ENCODE measurements at places on chromosomes 16 and 17.

DNA sequence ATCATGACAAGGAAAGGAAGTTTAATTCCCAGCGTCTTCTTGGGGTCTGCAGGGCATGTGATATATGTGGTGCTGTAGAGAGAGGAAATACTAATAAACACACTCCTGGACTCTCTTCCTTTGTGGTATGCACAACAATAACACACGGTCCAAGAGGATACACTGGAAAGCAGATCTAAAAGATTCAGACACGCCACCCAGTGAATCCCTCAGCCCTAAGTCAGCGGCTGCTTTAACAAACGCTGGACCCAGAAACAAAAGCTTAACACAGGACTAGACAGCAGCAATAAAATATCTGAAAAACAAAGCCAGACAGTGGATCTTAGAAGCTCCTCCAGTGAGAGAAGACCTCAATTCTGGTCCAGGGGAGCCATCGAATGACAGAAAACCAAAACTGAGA is 13.1 kb downstream of the CFAP20 start:
- DNase-seq, result no peak

DNA sequence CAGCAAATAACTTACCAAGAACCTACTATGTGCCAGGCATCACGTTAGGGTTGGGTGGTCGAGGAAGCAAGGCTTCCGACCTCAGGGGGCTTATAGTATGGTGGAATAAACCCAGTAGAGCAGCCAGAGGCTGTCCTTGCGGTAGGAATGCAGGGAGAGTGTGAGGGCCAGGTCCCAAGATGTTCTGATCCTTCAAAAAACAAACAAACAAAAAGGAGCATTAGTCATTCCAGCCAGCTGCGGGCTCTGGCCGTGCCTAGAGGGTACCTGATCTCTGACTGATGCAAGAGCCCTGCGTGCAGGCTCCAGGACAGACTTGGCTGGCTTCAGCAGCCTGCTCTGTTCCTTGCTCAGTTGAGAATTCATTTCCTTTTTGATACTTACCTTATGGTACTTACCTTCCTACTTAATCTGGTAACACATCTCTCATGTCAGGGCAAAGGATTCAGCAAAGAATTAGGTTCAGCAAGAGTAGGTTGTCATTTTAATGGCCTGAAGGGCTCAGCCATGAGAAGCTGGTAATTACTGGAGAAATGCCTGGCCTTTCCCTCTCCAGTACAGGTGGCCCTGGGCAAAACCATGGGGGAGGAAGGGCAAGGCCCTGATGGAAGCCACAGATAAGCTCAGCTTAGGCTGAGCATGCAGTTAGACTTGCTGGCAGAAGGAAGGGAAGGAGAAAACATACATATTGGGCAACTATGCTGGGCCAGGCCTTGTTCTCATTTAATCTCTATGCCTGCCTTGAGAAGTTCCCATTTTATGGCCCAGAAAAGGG is 18.4 kb downstream of the CYB5D2 start:
- no peak for DNase-seq

DNA sequence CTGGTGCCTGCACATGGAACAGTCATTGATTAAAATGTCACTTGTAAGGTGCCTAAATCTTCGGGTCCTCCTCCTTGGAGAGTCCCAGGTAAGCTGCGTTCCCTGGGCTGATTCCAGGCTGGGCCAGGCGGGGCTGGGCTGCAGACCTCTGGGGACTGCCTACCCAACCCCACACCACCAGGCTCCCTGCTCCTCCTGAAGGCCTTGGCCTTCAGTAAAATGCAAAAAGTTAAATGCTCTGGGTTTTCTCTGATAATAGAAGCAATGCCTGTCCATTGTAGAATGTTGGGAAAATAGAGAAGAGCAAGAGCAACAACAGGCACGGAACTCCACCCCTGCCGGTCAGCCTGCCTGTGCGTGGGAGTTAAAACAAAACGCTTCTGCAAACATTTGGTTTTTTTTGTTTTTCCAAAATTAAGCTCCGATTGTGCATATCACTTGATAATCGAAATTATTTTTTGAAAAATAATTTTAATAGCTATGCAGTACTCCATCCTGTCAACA is 363.9 kb downstream of the SEC14L1 start:
- DNase-seq, result no peak

DNA sequence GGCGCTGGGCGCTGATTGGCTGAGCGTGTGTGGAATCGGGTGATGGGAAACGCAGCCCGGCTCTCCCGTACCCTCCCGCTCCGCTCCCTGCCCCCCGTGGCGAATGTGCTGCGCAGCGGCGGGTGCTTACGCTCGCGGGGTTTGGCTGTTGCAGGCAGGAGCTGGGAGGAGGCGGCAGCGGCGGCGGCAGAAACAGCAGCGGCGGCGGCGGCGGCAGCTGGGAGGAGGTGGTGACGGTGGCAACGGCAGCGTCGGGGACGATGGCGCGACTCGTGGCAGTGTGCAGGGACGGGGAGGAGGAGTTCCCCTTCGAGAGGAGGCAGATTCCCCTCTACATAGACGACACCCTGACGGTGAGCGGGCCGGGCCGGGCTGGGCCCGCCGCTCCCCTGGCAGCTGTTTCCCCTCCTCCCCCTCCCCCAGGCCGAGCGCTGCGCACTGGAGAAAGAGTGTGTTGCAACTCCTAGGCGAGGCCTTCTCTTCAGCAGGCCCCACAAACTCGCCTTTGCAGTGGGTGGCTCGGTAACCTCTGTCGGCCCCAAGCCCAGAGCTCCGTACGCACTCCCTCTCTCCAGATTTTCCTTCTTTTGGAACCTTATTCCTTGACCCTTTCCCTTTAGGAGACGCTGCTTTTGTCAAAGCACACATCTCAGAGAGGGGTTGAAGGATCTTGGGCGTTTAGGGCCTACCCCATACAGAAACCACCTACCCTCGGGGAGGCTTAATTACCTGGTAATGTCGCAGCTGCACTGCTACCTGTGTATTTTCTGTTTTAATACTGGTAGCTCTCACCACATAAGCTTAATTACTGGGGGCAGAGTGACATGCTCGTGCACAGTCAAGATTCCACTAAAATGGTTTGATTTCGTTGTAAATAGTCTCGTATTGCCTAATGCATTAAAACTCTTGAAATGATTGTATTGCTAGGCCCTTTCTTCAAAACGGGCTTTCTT is 1.0 kb downstream of the GGNBP2 start:
- peak; percentile 58 for DNase-seq

DNA sequence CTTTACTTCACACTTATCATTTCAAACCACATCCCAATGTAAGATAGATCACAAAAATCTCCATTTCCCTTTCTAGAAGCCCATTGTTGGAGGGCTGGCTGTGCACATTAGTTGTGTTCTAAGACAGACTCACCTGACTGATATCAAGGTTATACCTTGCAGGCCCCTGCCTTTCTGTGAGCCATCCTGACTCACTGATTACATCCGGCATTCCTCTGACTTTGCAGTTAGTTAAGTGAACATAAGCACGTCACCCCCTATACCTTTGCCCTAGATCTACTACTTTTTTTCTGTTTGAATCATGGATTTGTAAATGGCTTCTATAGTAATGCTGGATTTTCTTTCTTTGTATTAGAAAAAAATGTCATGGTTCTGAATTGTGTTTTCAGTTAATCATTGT is 78.3 kb downstream of the TANGO6 start:
- no peak for DNase-seq

DNA sequence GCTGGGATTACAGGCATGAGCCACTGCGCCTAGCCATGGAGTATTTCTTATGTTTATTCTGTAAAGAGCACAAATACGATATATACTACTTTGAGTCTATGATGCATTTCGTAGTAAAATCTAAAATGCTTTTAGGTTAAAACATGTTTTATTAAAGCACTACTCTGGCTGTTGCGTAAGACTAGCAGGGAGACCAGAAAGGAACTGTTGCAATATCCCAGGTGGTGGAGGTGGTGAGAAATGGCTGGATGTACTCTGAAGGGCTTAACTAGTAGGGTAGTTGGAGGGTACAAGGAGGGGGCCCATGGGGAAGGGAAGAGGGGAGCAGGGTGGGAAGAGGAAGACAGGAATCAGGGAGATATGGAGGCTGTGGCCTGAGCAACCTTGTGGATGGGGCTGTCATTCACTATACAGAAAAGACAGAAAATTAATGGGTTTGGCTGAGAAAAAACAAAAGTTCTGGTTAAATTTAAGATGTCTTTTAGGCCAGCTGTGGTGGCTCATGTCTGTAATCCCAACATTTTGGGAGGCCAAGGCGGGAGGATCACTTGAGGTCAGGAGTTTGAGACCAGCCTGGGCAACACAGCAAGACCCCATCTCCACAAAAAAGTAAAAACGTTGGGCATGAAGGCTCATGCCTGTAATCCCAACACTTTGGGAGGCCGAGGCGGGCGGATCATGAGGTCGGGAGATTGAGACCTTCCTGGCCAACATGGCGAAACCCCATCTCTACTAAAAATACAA is 35.8 kb downstream of the ST3GAL2 start:
- no peak for DNase-seq

DNA sequence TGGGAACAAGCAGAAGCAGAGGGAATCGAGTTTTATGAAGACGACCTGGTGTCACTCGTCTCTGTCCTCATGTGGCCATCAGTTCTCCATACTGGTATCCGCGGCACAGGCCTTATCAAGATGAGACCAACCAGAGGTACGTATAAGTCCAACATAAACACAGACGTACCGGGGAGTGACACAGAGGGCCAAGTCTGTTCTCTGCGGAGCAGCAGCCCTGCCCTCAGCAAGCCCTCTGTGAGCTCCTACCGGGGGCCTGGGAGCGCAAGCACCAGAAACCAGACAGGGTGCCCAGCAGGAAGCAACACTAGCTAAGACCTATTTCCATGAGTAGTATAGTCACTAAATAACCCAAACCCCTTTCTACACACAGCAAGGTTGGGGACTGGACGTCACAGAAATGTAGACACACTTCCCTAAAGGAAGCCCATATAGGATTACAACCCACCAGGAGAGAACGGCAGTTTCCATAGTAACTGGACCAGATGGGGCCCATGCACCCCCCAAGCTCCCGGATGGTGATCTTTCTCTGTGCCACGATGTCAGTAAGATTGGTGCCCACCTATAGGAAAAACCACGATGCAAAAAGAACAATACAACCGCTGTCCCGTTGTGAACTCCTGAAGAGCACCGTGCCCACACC is 911 bp downstream of the ARL16 start:
- no peak for DNase-seq

GRCh38 chr16:870856-871561 is 70.5 kb upstream of the GNG13 start:
- no peak for DNase-seq

GRCh38 chr17:34769049-34769448 is 189.7 kb downstream of the TMEM132E start:
- DNase-seq, result no peak

DNA sequence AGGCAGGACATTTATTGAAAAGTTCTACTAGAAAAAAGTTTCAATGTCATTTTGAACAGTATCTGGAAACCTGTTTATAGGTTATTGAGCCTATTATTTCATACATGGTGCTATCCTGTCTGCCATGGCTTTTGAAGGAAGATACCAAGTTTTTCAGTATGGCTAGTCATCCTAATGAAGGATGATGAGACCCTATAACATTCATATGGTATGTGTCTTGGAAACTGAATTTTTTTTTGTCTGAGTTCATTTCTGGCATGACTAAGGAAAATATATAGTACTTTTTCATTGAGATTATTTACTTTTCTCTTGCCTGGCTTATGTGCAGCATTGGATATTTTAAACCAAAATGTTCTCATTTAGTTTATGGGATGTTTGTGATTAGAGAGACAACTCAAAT is 30.2 kb downstream of the CLTC start:
- no peak for DNase-seq

DNA sequence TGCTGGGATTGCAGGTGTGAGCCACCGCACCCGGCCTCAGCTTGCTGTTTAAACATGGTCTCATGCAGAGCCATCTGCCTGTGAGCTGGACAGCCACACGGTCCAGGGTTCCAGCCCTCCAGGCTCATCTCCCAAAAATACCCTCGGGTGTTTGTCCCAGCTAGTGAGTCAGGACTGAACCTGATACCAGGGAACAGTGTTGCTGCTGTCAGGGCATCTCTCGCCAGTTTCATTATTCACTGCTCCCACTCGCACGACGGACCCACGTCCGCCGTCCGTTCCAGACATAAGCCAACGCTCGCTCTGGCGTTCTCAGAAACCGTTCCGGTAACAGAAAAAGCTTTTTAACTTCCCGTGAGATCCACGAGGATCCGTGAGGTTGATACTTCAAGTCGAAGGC is 77.6 kb downstream of the NXN start:
- no peak for DNase-seq

GRCh38 chr16:83118365-83118764 is 491.6 kb downstream of the CDH13 start:
- no peak for DNase-seq

- no peak for DNase-seq
These were observed 138.8 kb downstream of the XYLT1 start for GRCh38 chr16:17331991-17332390.

GRCh38 chr16:48430890-48431289 is 45.7 kb upstream of the SIAH1 start:
- DNase-seq, result no peak

GRCh38 chr17:78258323-78259191 is 27.1 kb downstream of the TMEM235 start:
- no peak for DNase-seq

GRCh38 chr16:56898847-56899246 is 33.1 kb upstream of the HERPUD1 start:
- DNase-seq, result no peak

DNA sequence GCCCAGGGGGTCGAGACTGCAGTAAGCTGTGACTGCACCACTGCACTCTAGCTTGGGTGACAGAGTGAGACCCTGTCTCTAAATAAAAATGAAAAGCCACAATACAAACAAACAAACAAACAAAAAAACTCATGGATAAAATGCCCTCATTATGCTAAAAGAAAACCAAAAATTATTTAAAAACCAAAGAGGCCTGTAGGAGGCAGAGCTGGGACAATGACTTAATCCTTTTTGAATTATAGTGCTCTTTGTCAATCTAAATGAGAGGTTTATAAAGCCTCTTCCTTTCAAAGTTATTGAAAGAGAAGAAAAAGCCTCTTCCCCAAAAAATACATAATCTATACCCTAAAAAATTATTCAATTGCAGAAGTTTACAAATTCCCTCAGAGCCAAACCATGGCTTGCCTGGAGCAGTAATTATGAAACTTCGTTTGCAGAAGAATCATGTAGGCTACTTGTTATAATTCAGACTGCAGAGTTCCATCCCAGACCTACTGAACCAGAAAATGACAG is 18.5 kb downstream of the CRLF3 start:
- no peak for DNase-seq

GRCh38 chr17:36128411-36128978 is 24.9 kb downstream of the CCL4 start:
- DNase-seq, result no peak

Measured in NCI-H187 treated with DMSO at 0.1 percent for 48 hours (cell line).